Panc1 (cell line): ENCODE measurements at places on chromosomes 1 and 21. TPM values are rescaled to one million over a fixed set of nuclear protein-coding genes. Genes with fewer than 3 reads are reported as not detected.

- H3K27ac ChIP-seq: no peak overlapping the region
- no peak overlapping the region for H3K4me3 ChIP-seq
- DNase-seq: no peak
- no peaks in the 10 kb centered on the region for H3K4me1 ChIP-seq
Measured at GRCh38 chr21:29991624-29992023, 51.8 kb upstream of the GRIK1 start.

DNA sequence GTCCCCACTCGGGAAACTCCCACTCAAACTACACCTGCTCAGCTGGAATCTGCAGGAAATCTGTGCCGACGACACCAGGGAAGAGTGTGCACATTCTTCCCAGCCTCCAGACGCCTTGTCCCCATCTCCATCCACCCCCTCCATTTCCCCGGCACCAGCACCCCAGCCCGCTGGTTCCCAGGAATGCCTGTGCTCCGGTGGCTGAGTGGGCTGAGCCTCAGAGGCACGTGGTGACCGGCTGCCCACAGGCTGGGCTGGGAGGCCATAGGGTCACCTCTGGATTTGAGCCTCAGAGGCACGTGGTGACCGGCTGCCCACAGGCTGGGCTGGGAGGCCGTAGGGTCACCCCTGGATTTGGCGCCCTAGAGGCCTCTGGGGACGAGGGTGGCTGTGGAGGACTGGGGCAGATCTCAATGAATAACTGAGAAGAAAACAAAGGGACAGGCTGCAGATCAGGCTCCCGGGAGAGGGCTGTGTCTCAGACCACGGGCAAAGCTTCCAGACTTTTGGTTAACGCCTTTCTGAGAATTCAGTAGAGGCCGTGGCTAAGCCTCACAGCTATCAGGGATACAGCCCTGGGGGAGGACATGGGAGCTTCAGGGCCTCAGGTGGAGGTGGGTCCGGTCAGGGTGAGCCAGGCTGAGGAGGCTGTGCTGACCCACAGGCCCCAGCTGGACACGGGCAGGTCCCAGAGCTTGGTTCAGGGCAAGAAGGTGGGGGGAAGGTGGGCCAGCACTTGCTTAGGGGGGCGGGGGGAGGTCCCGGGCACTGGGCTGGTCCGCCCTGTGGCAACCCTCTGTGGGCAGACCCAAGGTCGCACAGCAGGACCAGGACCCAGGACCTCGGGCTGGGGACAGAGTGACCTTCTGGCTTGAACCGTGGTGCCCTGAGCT is 17.3 kb upstream of the TTLL10 start:
- DNase-seq: no peak
- no peak overlapping the region for H3K4me3 ChIP-seq
- no peaks in the 10 kb centered on the region for H3K27me3 ChIP-seq
- H3K27ac ChIP-seq: no peak overlapping the region

- H3K27ac ChIP-seq: no peak overlapping the region
- H3K4me1 ChIP-seq: no peaks in the 10 kb centered on the region
- no peak for DNase-seq
- H3K27me3 ChIP-seq: peaks cover 2% of the 10 kb centered on the region; the same call in 1 of the 2 replicates
- no peak overlapping the region for H3K4me3 ChIP-seq
- H3K36me3 ChIP-seq: no peaks in the 10 kb centered on the region
Measured at GRCh38 chr1:229158341-229158921, 112.5 kb upstream of the RAB4A start.

DNA sequence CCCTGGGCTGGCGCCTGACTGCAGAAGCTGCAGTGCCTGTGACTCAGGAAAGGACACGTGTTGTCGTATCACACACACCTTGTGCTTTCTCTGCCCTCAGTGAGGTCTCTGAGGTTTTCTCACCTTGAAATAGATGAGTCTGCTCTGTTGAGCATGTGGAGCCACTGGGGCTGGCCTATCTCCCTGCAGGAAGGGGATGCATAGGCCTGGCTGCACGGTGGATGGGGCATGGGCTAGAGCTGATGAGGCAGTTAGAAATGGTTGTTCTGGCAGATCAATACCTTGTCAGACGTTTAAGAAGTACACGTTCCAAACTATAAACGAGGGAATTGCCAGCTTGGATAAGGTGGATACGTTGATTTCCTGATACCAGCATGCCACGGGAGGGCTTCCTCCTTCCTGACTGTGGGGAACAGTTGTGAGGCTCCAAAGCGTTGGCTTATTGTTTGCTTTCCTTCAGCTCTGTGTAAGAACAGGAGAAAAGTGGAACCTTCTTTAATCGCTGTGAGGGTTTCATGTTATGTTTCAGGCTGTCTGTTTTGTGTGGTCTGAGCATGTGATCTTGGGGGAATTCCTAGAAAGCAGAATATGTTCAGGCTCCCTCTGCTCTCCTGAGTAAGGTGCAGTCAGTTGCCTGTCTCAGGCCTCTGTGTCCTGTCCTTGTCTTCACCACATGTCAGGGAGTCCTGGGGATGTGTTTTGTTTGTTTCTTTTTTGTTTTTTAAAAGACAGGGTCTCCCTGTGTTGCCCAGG is 44.8 kb downstream of the PCNT start:
- no peak overlapping the region for H3K4me3 ChIP-seq
- no peaks in the 10 kb centered on the region for H3K36me3 ChIP-seq
- H3K4me1 ChIP-seq: no peaks in the 10 kb centered on the region
- H3K27me3 ChIP-seq: no peaks in the 10 kb centered on the region

DNA sequence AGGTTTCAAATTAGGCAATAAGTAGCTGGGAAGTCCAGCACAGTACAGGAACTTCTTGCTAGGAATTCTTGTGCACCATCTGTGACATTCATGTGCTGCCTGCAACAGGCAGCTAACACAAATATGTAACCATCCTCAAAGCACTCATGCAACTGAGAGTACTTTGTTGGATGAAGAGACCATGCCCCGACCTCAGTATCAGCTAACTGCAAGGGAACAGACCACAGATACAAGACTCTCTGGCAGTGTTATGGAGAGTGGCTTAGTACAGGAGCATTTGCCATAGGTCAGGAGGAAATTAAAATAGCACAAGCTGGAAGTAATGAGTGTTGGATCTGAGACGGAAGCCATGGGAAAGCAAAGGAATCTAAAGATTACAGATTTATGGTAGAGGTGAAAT is 123.6 kb downstream of the LRRC53 start:
- no peak overlapping the region for H3K4me3 ChIP-seq
- DNase-seq: no peak
- no peaks in the 10 kb centered on the region for H3K36me3 ChIP-seq
- H3K27ac ChIP-seq: no peak overlapping the region
- H3K4me1 ChIP-seq: no peaks in the 10 kb centered on the region

GRCh38 chr1:188669728-188670382 is 1807.8 kb downstream of the BRINP3 start:
- H3K27ac ChIP-seq: no peak overlapping the region
- DNase-seq: no peak
- H3K36me3 ChIP-seq: no peaks in the 10 kb centered on the region
- no peaks in the 10 kb centered on the region for H3K27me3 ChIP-seq
- H3K4me1 ChIP-seq: no peaks in the 10 kb centered on the region

GRCh38 chr1:89762779-89763648 is 57.8 kb upstream of the LRRC8D start:
- peaks cover 5% of the 10 kb centered on the region for H3K4me1 ChIP-seq
- peak; percentile 48 for DNase-seq
- H3K27ac ChIP-seq: peak overlapping the region; percentile 36; the same call in 1 of the 2 replicates
- H3K36me3 ChIP-seq: no peaks in the 10 kb centered on the region

- H3K27ac ChIP-seq: no peak overlapping the region
- H3K4me1 ChIP-seq: peaks cover 15% of the 10 kb centered on the region
- no peaks in the 10 kb centered on the region for H3K36me3 ChIP-seq
- H3K4me3 ChIP-seq: no peak overlapping the region
- no peak for DNase-seq
Measured at GRCh38 chr1:204564835-204565234, 48.6 kb downstream of the MDM4 start.

The UBXN11 gene
- total RNA-seq: 23.7 TPM

The BRDT gene
- not detected for total RNA-seq

The C1QB gene
- 0.33 TPM for total RNA-seq
